Fibroblast of skin of abdomen (primary cell): ENCODE measurements at places on chromosomes 13 and 19.

- DNase-seq, result peak; percentile 54
Measured at GRCh38 chr19:50050406-50051227, 24.8 kb downstream of the ZNF473 start.

DNA sequence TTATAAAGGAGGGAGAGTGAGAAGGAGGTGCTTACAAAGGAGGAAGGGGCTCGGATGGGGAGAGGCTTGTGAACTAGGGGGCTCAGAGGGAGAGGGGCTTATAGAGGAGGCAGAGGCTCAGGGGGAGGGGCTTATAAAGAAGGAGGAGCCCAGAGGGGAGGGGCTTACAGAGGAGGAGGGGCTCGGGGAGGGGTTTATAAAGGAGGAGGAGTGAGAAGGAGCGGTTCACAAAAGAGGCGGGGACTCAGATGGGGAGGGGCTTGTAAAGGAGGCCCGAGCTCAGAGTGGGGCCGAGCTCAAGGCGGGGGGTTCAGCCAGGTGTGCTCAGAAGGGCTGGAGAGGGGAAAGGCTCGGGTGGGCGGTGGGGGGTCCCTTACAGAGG lies 500 bp downstream of the SMIM24 start:
- no peak for DNase-seq

DNA sequence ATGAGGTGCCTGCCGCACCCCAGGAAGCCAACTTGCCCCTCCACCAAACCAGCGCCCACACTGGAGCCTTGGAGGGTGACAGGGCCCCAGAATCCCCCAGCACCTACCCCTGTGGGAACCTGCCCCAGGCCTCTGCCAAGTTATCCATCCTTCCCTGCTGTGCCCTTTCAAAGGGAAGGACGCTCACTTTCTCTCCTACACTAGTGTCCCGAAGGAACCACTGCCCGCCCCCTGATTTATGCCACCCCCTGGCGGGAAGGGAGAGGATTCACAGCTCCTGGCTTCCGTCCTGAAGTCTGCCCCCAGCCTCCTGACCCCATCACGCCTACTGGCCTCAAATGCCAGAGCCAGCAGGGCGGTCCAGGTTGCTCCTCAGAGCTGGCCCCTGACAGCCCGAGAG lies 1.4 kb downstream of the EVI5L start:
- DNase-seq, result peak; percentile 16

DNA sequence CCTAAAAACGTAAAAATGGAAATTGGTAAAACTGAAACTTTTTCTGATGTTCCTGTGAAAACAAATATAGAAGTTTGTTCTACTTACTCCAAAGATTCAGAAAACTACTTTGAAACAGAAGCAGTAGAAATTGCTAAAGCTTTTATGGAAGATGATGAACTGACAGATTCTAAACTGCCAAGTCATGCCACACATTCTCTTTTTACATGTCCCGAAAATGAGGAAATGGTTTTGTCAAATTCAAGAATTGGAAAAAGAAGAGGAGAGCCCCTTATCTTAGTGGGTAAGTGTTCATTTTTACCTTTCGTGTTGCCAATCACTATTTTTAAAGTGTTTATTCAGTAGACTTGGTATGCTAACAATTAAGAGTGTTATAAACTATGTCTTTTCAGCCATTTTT lies 25.6 kb downstream of the BRCA2 start:
- no peak for DNase-seq

- DNase-seq, result peak; percentile 55
Measured at GRCh38 chr19:33125929-33126388, 6.0 kb upstream of the WDR88 start.

- DNase-seq, result peak; percentile 44
Measured at GRCh38 chr19:5805462-5806132, 730 bp downstream of the NRTN start.

DNA sequence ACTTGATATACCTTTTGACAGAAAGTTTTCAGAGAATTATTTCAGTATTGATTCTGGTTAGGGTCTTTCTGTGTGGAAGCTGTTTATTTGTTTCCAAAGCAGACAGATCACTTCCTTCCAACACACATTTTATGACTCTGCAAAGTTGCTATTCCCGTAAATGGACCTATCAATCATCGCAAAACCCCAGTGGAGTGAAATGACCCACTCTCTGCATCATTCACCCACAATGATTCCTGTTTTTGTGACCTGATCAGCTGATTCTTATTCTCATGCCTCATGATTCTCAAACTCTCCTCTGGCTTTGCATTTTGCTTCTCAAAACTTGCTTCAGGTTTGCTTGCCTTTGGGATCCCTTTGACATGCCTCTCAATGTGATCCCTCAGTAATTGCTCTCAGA lies 453.7 kb downstream of the PCDH17 start:
- DNase-seq, result no peak

- peak; percentile 89 for DNase-seq
Measured at GRCh38 chr13:45500492-45501174, 35.9 kb downstream of the COG3 start.

GRCh38 chr19:18932216-18932841 lies 8.7 kb downstream of the HOMER3 start:
- peak; percentile 29 for DNase-seq

- peak; percentile 84 for DNase-seq
Measured at GRCh38 chr13:112839356-112840105, 129.5 kb upstream of the MCF2L start.

DNA sequence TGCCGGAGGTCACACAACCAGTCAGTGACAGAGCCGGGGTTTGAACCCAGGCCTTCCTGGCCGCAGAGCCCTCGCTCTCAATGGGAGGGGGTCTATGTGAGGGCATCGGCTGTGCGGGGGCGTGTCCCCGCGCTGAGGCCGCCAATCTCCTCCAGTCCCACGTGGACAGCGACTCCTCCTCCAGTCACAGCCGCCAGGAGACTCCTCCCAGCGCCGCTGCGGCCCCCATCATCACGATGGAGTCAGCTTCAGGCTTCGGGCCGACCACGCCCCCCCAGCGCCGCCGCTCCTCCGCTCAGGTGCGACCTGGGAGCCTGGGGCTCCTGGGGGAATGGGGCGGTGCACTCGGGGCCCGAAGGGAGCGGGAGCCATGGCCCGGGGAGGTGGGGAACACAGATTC lies 6.0 kb downstream of the SPRED3 start:
- peak; percentile 59 for DNase-seq

- DNase-seq, result no peak
Measured at GRCh38 chr13:99224021-99224420, 23.4 kb downstream of the UBAC2 start.

DNA sequence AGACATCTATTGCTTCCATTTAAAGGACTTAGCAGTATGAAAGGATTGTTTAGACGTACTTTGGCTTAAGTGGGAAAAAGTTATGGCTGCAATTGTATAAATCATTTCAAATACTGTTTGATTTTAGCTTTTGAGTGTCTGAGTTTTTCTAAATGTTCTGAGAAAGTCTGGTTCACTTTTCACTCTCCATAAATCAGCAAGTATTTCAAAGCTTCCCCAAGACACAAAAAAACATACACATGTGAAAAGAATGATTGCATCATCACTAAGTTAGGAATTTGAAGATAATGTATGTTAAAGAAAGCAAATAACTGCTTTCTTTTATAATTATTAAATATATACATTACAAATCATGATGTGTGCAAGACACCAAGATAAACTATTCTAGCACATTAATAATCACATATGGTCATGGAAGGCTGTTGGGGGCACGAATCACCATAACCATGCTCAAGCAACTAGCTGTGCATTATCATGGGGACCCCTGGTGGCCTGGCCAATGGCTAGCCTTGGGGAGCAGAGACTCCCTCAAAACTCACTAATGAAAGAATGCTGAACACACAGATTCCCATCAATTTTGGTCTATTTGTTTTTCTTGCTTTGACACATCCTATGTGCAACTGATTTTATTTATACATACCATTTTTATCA lies 111.1 kb downstream of the MIPEP start:
- DNase-seq, result peak; percentile 89

DNA sequence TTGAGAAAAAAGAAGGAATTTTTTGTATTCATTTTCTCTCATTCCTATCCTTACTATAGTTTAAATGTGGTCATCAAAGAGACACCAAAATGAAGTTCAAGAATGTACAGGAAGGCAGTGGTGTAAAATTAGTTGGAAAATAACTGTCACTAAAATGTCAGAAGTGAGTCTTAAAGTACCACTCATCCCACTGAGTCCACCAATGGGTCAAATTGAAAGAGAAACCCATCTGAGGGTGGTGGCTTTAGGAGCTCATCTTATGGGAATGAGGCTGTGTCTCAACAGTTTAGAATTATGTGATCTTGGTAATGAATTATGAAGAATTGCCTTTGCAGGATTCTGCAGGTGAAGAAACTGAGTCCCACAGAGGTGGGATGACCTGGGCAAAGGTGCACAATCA lies 403.5 kb downstream of the FGF9 start:
- no peak for DNase-seq

- no peak for DNase-seq
Measured at GRCh38 chr19:19372656-19373416, 32.6 kb upstream of the GATAD2A start.

GRCh38 chr13:45941261-45941660 lies 89.7 kb upstream of the SIAH3 start:
- no peak for DNase-seq

GRCh38 chr19:38478273-38478971 lies 44.9 kb downstream of the RYR1 start:
- DNase-seq, result no peak

GRCh38 chr13:86066611-86067365 lies 267.6 kb upstream of the SLITRK6 start:
- DNase-seq, result no peak

GRCh38 chr13:76725211-76725610 lies 161.0 kb downstream of the KCTD12 start:
- peak; percentile 12 for DNase-seq

- no peak for DNase-seq
Measured at GRCh38 chr19:30231408-30232318, 140.5 kb upstream of the ZNF536 start.

GRCh38 chr19:10388957-10389356 lies 8.6 kb upstream of the TYK2 start:
- DNase-seq, result peak; percentile 68

DNA sequence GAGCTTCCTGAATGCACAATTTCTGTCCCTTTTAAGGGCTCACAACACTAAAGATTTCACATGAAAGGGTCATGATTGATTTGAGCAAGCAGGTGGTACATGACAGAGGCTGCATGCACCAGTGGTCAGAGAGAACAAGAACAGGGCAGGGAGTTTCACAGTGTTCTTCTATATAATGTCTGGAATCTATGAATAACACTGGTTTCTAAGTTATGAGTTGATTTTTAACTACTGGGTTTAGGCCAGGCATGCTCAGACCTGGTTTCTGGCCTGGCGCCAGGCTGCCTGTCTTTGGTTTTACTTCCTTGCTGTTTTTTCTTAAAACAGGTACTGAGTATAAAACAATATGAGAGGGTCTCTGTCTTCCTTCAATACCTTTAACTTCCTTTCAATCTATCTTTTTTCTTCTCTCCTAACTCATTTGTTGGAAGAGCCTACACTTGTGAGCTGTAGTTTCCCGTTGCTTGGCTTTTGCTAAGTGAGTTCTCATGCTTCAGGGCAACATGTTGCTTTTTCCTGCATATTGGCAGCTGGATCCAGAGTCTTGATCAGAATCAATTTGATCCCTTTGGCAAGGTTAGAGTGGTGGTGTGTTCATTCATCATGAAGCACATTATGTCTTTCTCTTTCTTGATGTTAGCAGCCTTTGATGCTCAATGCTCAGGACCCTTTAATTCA lies 38.5 kb upstream of the FGF14 start:
- DNase-seq, result no peak

DNA sequence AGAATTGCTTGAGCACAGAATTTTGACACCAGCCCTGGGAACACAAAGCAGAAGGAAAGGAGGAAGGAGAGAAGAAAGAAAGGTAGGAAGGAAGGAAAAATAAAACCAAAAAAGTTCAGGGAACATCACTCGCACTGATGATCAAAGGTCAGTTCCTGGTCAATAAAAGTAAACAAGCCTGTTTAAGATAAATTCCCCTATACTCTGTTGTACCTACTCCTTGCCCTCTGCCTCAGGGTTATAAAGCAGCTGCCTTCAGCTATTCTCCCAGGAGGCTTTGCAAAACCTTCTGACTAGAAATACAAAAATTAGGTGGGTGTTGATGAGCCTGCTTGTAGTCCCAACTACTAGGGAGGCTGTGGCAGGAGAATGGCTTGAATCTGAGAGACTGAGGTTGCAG lies 14.9 kb upstream of the ZNF91 start:
- DNase-seq, result no peak
